Mononuclear cell (primary cell): ENCODE measurements at places on chromosomes 12 and 14. TPM values are rescaled to one million over a fixed set of nuclear protein-coding genes. Genes with fewer than 3 reads are reported as not detected.

Gene PIANP
- total RNA-seq, result not detected

Gene GYS2
- total RNA-seq, result not detected

Gene DCN
- 1.3 TPM for total RNA-seq

Gene ULK1
- total RNA-seq, result 25.8 TPM

Gene PEBP1
- 66.9 TPM for total RNA-seq

Gene INHBC
- 0.10 TPM for total RNA-seq

Gene SLC2A14
- total RNA-seq, result 0.21 TPM

Gene FAM234B
- 3.9 TPM for total RNA-seq

Gene SPTB
- total RNA-seq, result 1.5 TPM

Gene CIROP
- total RNA-seq, result not detected

Gene CEBPE
- 0.21 TPM for total RNA-seq

Gene HHIPL1
- not detected for total RNA-seq

Gene GPATCH2L
- 128 TPM for total RNA-seq
